Gastroesophageal sphincter (tissue), 4 donors: ENCODE measurements at places on chromosomes 2 and 18.

GRCh38 chr18:44946529-44947113 lies 265.9 kb downstream of the SETBP1 start:
- no peak for ATAC-seq

DNA sequence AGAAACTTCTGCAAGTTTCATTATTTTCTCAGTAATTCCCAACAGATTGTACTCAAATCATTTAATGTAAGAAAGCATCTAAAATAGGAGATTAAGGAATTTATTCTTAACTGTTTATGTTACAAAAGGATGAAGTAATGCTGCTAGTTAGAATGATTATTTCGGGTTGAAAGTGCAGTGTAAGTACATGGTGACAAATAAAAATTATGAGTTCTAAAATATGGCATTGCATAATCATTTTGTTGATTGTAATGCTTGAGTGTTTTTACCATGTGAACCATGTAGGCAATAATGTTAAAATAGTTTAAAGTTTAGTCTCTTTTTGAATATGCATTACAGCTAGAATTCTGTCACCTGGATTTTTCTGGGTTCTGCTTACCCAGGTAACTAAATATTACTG lies 149.0 kb upstream of the SP5 start:
- ATAC-seq = no peak

DNA sequence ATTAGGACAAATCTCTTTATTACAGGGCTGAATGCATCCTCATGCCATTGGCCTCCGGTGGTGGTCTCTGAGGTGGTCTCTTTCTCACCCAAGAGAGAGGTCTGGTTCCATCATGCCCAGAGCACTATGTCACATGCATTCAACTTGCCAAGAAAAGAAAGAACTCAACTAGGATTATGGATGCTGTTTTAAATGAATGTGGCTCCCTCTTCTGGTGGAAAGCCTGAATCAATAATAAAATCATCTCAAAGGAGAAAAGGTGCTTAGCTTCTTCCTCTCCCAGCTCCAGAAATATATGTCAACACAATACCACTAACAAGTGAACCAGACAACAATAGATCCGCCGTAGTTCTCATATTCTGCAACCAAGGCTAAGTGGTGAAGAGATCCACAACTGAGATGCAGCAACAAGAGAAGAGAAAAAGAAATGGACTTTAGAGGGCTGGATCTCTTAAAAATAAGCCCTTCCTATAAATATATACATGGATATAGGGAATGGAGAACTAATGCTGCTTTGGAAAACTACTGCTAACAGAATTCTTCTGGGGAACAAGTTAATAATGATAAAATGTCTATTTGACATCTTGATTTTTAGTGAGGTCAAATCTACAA lies 396.8 kb downstream of the NCKAP5 start:
- no peak for ATAC-seq

GRCh38 chr2:191857886-191858285 lies 11.0 kb upstream of the CAVIN2 start:
- ATAC-seq = no peak

GRCh38 chr2:42935692-42936671 lies 143.6 kb upstream of the HAAO start:
- peak; percentile 23 for ATAC-seq

DNA sequence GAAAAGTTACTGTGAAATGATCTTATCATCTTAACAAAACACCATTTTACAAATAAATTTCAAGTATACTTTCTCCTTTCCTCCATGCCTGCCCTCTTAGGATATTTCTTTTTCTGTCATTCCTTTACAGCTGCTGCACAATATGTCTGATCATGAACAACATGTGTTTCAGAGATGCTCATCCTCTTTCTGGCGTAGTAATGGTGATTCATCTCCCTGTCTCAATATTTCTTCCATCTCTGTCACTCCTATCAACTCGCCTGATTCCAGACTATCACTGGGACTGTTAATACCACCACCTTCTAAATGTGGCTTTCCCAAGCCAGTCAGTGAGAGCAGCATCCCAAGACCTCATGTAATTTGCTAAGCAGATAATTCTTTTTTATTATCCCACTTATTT lies 290.5 kb downstream of the GULP1 start:
- ATAC-seq = no peak

DNA sequence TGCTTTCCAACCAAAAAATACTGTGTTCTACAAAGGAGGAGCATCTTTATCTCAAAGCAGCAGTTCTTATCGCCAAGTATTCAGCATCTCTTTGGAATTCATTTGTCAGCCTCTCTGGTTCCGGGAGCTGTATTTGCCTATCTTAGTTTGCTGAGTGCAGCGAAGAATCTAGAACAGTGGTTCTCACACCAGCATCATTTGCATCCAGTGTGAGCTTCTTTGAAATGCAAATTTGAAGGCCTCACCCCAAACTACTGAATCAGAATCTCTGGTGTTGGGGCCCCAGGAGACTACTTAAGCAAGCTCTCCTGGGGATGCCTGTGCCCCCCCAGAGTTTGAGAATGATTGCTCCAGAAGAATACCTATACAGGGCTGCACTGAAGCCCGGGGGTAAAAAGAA lies 1.5 kb upstream of the PTPN2 start:
- no peak for ATAC-seq

DNA sequence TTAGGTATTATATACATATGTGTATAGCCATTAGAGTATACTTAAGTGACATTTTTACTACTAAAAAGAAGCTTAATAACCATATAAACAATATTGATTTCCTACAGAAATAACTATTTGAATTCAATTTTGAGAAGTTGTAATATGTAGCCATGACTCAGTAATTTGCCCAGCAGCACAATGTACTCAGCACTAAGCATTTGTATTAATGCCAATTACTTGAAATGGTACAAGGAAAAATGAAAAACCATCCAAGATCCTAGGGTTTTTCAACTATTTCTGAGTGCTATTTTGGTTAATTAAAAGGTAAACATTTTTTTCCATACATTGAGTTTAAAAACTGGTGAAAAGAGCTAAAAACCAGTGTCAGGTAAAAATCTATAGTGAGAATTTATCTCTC lies 324.0 kb downstream of the KCNJ3 start:
- no peak for ATAC-seq

- ATAC-seq = peak; percentile 44
Observed at GRCh38 chr2:120508567-120509041, 162.7 kb downstream of the INHBB start.

GRCh38 chr2:233965032-233965603 lies 47.9 kb downstream of the TRPM8 start:
- ATAC-seq = no peak

GRCh38 chr2:6429210-6429986 lies 436.3 kb downstream of the CMPK2 start:
- ATAC-seq = no peak

GRCh38 chr2:208090420-208090819 lies 33.9 kb downstream of the CRYGD start:
- no peak for ATAC-seq

DNA sequence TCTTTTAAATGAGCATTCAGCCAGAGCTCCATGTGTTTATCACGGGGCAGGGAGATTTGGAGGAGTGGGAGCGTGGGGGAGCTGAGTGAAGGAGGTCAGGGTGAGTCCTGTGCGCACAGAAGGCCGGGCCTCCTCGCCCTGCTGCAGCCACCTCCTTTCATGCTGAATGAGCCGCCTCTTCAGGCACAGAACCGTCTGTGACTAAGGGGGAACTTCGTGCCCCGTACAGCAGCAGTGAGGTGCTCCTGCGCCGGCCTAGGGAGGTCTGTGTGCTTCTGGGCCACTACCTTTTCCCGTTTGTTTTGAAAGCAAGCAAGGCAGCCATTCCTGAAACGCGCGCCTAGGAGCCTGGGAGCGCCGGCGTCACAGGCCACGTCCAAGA lies 27.1 kb upstream of the ZNF516 start:
- ATAC-seq = no peak
